AG09319 (cell line): ENCODE measurements at places on chromosomes 13 and 19.
A peak's percentile ranks its signal among the peaks of the same experiment; 100 is the strongest.

- no peak for DNase-seq
Observed at GRCh38 chr13:97810152-97810551, 143.3 kb upstream of the IPO5 start.

DNA sequence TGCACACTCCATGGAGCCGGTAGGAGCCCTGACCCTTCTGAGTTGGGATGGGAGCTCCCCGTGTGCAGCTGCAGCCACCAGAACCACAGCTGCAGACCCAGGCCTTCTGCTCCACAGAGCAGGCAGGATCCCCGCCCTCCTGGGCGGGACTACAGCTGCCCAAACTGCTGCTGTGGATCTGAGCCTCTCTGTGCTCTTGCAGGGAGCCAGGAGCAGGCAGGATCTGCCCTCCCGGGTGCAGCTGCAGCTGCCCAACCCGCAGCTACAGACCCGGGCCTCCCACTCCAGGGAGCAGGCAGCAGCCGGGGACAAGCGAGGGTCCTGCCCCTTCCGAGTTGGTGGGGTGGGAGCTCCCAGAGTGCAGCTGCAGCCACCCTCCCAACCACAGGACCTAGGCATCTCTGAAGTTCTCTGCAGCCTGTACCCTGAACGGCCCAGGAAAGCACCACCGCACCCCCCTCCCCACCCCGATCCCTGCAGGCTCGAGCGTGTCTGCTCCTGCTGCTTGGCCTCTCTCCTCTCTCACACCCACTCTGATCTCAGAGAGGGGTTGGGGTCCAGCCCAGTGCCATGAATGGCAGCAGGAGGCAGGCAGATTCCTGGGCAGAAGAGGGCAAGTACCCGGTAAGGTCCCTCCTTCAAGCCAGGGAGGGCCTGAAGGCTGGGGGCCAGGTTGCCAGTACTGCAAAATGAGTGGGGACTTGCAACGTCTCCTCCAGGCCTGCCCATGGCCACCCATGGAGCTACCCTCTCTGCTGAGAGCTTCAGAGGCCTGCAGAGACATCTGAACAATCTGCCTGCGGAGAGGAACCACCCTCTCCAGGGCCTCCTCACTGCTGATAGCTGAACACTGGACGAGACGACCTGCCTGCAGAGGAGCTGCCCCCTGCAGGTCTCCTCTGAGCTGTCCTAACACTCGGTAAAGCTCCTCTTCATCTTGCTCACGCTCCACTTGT, 16.4 kb upstream of the EMP3 start:
- DNase-seq = no peak

DNA sequence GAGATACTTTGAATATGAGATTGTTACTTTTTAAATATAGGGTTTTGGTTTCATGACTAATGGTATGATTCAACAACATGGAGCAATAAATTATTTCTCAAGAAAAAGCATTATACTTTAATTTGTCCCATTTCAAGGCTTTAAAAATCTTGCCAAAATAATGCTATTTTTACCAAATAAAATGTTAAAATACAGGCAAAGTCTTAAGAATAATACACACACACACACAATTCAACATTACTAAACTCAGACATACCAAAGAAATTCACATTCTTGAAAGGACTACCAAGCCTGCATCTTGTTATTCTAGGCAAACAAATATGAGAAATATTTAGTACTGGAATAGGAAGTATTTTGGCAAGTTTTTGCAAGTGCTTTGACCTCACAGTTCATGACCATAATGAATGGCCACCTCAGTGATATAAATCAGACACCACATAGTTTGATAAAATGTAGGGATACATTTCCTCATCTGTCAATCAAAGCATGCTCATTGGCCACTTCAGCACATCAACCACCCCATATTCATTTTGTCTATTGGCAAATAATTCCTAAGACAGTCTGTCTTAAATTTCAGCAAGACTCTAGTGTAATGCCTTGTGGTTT, 107.2 kb downstream of the NALCN start:
- peak; percentile 78 for DNase-seq

DNA sequence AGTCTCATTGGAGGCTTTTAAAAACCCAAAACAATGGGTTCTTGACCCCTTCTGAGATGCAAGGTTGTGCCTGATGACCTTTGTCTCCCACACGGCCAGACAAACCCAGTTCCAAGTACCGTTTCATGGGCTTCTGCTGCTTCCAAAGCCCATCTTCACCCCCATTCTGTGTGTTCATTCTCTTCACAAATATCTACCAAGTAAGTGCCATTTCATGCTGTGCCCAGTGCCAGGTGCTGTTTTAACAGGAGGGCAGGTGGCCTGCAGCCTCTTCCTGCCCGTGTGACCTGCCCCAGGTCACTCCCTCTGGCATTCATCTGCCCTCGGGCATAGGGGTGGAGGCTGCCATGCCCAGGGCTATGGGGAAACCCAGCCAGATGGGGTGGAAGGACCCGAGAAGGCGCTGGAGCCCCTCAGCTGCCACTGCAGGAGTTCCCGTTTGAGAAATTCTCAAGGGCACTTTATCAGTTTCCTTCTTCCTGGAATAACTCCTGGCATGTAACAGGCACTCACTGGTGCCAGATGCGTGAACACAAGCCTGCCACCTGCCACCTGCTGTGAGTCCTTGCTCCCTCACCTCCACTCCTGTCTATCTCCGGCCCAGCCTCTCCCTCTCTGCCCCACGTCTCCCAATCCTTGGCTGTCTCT, 12.5 kb downstream of the CAPN12 start:
- no peak for DNase-seq

DNA sequence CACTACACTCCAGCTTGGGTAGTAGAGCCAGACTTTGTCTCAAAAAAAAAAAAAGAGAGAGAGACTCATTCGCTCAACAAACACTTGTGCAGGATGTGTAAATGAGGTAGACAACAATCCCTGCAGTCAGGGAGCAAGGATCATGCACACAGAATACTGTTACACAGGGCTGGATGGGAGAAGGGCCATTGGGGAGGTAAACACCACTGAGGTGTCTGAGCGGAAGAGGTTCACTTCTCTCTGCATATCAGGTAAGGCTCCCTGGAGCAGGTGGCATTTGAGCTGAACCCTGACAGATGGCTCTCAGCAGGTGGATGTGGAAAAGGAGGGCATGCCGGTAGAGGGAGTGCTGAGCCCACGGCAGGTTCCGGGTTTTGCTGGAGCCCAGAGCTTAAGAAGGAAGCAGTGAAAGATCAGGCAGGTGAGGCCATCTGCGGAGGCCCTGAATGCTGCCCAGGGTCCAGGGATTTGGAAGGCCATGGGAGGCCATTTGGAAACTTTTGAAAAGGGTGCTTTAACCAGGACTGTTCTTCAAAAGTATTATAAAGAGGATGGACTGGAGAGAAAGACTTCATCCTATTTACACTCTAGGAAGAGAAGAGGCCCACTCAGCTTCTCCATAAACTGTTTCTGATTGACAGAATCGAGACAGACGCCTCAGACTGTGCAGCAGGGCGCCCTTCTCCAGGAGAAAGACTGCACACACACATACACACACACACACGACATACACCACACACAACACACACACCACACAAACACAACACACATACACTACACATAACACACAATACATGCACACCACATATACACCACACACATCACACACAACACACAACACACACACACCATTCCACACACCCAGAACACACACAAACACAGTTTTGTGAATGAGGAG, 199.4 kb downstream of the USP12 start:
- DNase-seq = no peak

DNA sequence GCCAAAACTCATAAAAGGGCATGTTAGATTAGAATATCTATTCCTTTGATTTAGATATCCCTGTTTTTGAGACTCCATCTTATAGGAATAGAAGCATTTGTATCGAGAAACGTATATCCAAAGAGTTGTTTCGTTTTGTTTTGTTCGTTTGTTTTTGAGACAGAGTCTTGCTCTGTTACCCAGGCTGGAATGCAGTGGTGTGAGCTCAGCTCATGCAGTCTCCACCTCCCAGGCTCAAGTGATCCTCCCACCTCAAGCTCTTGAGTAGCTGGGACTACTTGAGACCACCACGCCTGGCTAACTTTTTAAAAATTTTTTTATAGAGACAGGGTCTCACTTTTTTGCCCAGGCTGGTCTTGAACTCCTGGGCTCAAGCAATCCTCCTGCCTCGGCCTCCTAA, 26.6 kb upstream of the ZMYM5 start:
- no peak for DNase-seq

- DNase-seq = no peak
Observed at GRCh38 chr19:17673937-17674799, 14.0 kb downstream of the UNC13A start.

GRCh38 chr19:55695511-55696290, 20.7 kb downstream of the EPN1 start:
- DNase-seq = no peak

DNA sequence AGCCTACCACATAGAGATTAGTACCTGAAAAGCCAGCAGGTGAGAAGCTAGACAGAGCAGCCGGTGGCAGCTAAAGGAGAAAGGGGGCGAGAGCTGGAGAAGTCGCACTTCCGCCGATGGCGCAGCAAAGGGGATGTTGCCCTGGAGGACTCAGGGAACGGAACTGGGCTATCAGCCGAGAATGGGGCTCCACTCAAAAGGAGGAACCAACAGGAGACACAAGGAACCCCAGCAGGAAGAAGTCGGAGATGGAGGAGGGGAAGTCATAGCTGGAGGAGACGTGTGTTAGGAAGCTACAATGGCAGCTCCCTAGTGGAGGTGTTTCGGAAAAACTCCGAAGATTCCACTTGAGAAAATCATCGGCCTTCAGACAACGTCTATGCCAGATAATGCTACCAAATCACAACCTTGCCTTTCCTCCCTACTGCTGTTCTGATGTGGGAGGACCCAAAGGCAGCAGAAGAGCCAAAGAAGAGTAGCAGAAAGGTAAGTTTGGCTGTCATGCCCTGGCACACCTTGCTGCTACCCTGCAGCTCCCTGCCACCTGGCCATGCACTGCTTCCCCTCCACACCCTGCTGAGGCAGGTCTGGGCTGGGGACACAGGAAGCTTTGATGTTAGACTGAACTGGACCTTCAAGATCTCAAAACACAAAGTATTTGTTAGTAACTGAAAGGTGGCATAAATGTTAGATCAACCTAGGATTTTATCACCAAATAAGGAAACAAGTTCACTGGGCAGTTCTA, 127.9 kb downstream of the DLEU7 start:
- no peak for DNase-seq

GRCh38 chr13:83906240-83906820, 24.1 kb upstream of the SLITRK1 start:
- DNase-seq = no peak

- no peak for DNase-seq
Observed at GRCh38 chr13:51818276-51818675, 14.3 kb upstream of the DHRS12 start.

GRCh38 chr13:27012482-27013197, 159.0 kb downstream of the USP12 start:
- no peak for DNase-seq

DNA sequence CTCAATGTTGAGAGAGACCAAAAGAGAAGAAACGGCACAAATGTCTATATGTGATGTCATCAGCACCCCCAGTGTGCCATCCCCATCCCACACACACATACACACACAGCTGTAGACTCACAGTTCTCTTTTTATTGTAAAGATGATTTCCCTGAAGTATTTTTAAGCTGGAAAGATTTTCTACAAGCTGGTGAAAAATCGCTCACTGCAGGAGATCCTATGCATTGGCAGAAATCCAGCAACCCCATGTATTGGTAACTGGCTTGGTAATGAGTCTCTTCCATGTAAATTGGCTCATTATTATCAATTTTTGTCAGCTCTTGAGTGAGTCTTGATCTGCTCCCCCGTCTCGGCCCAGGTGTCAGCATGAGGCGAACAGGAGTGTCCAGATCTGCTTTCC, 107.1 kb upstream of the UQCRFS1 start:
- no peak for DNase-seq

DNA sequence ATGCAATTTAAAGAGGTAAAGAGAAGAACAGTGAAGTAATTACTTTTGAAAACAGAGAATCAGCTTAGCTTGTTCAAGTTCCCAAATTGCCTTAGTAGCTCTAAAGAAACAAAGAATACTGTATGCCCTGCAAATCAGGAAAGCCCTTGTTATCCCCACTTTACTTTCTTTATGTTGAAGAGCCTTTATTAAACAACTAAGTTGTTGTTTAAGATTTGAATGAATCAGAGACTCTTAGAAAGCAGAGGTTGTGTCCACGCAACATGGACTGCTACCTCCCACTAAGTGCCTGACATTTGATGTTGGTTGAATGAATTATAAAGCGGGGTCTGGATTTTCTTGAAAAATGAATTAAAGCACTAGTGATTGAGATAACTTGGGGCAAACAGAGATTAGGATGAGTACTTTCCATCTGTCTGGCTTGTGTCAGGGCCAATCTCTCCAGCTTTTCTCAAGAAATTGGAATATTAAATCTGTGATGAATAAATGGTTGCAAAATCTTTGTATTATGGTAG, 214.7 kb downstream of the POSTN start:
- no peak for DNase-seq

- no peak for DNase-seq
Observed at GRCh38 chr13:99118179-99118578, 82.5 kb upstream of the UBAC2 start.

DNA sequence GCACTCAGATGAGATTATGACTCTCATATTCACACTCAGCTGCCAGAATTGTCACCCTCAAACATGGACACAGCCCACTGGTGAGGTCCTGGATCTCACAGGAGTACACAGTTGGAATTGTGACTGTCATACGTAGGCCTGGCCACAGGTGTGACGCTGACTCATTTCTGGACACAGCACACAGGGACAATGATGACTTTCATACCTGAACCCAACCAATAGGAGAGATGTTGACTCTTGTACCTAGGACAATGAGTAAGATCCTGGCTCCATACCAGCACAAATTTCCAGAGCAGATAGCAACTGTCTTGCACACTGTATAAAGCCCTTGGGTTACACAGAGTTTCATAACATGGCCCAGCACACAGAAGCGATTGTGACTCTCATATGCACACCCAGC, 46.4 kb downstream of the ZNF85 start:
- DNase-seq = no peak

DNA sequence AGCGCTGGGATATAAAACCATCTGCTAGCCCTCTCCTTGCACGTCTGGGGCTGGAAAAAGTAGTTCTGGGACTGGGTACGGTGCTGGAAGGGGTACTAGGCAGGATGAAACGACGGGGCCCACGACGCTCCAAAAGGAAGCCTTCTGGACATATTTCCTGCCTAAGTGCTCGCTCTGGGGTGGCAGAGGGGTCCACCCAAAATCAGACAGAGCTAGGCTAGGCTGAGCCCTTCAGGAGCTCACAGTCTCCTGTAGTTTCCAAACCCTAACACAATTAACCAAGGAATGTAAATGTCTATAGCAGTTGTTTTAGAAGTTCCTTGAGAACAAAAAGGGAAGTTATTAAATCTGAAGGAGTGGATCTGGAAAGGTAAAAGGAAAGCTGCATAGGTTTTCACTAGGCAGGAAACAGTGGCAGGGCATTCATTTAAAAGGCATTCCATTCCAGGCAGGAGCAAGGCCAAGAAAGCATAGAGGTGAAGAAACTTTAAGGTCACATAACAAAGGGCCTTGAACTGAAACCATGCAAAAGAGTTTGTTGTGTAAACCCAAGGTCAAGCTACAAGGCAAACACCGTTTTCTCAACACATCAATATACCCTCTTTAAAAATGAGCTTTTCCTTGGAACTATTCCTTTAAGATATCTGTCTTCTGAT, 634 bp upstream of the DIAPH3 start:
- DNase-seq = no peak
